NCI-H1930 (cell line): ENCODE measurements at places on chromosomes 7 and 10.

DNA sequence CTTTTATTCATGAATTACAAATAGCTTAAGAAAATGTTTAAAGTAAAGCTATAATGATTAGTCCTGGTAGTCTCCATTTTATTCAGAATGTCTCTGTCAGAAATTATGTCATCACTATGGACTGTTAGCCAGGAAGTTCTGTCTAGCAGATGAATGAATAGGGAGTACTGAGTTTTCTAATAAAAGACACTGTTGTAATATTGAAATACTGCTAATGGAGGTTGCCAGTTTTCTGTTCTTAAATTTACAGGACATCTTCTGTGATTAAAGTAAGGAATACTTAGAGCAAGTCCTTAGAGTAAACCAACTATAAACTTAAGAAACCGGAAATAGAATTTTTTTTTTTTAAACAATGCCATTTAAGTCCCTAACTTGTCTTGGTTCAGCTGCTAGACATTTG, 309.8 kb downstream of the ADK start:
- no peak for DNase-seq

DNA sequence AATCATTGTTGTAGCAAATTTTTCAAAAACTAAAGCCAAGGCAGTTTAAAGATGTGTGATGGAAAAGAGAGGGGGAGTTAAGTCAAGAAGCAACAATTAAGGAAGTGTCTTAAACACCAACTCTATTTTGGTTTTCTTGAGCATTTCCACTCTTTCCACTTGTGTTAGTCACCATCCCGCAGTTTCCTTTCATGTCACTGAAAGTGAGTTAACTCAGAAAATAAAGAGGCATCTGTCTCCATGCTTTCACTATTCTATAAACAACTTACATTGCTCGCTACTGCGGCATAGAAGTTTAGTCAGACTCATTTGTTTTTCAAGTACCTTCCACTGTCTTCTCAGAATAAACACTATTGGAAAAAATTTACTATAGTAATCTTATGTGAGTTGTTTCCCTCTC, 284.9 kb upstream of the SEMA3D start:
- DNase-seq: no peak

GRCh38 chr10:109894516-109894915, 28.8 kb downstream of the XPNPEP1 start:
- no peak for DNase-seq

- no peak for DNase-seq
These were observed 177.0 kb downstream of the TSPAN12 start for GRCh38 chr7:120680985-120681384.

- DNase-seq: no peak
These were observed 10.0 kb upstream of the STK31 start for GRCh38 chr7:23700046-23700445.

DNA sequence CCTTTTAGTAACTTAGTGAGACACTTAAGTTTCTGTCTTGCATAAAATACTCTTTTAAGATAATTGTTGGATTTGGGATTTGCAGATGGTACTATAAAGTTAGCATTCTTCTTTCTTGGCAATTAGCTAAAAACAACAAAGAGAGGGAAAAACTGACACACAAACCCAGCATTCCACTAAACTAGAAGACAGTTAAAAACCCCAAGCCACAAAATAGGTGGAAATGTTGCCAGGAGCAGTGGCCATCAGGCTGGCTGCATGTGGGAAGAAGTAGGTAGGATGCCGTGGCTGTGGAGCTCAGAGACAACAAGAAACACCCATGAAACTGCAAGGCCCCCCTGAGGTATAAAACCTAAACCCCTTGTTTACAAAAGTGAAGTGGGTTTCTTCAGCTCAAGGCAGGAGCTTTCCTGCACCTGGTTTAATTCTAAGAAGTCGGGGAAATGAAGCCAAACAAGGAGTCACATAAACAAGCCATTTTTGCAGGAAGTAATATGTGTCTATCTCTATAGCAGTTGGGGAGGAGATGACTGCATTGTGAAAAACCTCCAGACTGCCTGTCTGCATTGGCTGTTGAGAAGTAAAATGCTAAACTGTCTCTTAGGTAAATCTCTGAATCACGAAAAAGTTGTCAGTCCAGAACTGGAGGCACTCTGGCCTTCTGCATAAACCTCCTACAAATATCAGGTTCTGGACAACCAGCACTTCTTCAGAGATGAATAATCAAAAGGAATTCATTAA, 9.5 kb downstream of the RAB18 start:
- no peak for DNase-seq

DNA sequence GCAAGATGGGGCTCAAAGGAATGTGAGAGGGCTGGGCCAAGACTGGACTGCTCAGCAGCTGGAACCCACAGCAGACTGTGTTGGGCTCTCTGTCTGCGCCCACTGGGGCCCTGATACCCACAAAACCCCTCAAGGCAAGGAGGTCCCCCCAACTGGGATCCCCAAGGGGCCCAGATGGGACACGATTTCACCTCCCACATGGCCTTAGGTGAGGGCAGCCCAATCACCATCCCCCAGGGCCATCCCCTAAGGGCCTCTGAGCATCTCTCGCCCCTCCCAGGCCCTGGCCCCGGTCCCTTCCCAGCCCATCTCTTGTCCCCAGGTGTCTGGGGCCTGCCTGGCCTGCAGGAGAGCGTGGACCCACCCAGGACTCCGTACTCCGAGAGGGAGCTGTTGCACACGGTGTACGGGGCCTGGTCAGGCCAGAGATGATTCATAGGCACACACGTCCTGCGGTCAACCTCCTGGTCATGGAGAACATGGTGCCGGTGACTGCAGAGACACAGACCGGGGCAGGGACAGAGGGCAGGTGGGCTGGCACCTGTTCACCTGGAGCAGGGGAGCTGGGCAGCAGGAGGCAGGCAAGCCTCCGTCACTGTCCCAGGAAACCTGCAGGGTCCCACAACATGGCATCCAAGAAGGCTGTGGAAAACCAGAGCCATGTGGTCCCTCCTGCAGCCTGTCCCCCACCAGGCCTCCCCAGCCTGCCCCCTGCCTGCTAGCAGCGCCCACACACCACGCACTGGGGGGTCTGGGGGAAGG, 21.6 kb downstream of the OGDHL start:
- DNase-seq: no peak

- DNase-seq: no peak
These were observed 186.4 kb downstream of the EBF3 start for GRCh38 chr10:129777687-129778086.

DNA sequence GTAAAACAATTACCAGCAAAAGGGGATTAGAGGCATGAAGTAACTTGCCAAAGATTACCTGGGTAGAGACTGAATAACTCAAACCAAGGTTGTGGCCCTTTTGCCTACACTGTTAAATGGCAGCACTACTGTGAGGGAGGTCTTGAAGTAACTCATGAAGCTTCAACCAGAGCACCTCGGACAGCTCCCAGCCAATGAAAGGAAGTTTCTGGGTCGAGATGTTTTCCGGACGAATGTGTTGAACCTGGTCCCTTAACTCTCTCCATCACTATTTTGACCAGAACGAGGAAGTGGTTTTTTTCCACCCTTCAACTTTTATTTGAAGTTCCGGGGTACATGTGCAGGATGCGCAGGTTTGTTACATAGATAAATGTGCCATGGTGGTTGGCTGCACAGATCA, 133.6 kb upstream of the PRKCQ start:
- no peak for DNase-seq

GRCh38 chr7:80942261-80943041, 23.6 kb upstream of the SEMA3C start:
- DNase-seq: no peak

DNA sequence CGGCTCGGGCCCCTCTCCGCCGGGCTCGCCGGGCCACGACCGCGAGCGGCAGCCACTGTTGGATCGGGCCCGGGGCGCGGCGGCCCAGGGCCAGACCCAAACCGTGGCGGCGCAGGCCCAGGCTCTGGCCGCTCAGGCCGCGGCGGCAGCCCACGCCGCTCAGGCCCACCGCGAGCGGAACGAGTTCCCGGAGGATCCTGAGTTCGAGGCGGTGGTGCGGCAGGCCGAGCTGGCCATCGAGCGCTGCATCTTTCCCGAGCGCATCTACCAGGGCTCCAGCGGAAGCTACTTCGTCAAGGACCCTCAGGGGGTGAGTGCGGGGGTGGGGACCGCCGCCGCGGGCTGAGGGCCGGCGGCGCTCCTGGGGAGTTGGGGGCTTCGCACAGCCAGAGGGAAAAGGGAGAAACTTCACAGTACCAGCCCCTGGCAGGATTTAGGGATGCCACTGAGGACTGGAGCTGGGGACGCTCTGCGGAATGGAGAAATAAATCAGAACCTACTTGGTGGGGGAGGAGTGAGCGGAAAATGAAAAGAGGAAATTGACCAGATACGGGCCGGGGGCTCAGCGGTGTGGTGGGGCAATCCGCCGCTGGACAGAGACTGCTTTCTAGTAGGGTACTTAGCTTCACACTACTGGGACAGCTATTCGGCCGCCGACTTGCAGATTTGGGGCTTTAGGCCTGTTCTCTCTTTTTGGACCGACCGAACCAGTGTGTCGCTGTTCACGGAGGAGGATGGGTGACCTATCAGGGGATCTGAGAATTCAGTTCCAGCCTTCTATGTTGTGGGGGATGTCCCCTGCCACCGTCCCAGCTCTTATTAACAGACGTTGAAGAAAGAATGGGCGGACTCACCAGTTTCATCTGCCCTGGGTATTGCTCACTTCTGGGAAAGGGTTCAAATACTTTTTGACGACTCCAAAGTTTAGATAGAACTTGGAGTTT, 669 bp downstream of the PI4K2A start:
- no peak for DNase-seq

DNA sequence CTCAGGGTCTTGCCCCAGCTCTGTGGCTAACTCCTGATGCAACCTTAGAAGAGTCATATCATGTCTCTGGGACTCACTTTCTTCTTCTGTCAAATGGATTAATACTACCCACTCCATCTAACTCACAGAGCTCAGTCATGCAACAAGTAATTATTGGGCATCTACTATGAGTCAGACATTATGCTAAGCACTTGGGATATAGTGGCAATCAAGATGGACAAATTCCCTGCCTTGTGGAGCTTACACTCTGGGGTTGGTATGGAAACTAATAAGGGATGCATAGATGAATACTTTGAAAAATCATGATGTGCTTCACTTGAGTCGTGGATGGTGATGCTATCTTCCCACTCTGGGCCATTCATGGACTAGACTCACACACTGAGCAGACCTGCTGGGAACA, 88.9 kb downstream of the KCNMA1 start:
- no peak for DNase-seq

DNA sequence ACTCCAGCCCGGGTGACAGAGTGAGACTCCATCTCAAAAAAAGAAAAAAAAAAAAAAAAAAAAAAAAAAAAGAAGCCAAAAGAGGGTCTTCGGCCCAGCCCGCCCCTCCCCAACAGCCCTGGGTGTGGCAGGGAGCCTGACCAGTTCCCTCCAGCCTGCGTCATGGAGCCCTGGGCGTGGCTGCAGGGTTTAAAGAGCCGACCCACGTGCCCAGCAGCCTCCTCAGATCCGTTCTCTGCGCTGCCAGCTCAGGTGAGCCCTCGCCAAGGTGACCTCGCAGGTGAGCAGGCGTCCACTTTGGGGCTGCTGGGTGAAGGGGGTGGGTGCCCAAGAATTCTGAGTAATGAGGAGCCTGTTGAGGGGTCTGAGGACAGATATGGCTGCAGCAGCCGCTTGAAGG, at the start of gene FXYD4:
TSS of gene FXYD4 (plus strand) at position 219 of the 400 bp plus-strand sequence. CDS start 2,111 bp downstream, outside the sequence.
- no peak for DNase-seq

DNA sequence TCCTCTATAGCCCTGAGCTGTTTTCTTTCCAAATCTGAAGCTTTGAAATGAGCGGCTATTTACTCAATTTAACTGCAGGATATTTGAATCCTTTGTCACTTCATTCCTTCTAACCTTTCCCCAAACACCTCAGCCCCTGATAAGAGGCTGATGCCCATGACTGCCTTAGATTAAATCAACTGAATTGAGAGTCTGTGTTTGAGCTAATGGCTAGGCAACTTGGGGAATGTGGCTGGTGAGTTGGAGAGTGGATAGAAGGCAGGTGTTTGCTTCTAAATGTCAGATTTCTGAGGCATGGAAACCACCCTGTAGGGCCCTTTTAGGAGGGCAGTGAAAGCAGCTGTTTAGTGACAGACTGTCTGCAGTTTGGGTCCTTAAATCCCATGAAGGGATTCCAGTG, 759.9 kb downstream of the LRMDA start:
- no peak for DNase-seq

GRCh38 chr10:130300608-130301020, 164.4 kb downstream of the GLRX3 start:
- DNase-seq: no peak

- DNase-seq: no peak
These were observed 158.4 kb downstream of the COBL start for GRCh38 chr7:51158211-51158610.

GRCh38 chr7:126570845-126571244, 681.9 kb downstream of the GRM8 start:
- DNase-seq: no peak

GRCh38 chr7:40297741-40298311, 163.0 kb downstream of the SUGCT start:
- no peak for DNase-seq

DNA sequence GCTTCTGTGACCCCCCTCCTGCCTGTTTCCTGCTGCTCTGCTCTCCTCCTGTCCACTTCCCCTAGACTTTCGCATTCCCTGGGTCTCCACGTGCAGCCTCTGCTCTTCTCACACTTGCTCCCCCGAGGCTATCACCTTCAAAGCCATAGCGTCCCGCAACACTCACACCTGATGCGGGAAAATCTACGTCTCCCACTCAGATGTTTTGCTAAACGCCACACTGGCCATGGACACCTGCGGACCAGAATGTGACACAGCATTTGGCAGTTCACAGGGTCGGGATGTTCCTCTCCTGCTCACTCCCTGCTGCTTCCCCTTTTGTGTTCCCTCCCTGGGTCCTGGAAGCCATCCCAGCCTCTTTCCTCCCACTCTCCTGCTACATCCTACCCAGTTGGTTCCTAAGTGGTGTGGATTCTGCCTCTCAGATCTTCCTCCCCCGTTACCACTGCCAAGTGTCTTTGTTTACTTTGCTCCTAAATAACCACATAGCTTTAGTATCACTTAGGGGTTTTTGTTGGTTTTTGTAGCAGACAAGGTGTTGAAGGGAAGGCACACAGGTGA, 33.7 kb upstream of the RBM33 start:
- no peak for DNase-seq

- no peak for DNase-seq
These were observed 676.4 kb upstream of the NRP1 start for GRCh38 chr10:34010891-34011290.

- peak; percentile 45 for DNase-seq
These were observed 757.0 kb upstream of the GALNT17 start for GRCh38 chr7:70374772-70375533.

DNA sequence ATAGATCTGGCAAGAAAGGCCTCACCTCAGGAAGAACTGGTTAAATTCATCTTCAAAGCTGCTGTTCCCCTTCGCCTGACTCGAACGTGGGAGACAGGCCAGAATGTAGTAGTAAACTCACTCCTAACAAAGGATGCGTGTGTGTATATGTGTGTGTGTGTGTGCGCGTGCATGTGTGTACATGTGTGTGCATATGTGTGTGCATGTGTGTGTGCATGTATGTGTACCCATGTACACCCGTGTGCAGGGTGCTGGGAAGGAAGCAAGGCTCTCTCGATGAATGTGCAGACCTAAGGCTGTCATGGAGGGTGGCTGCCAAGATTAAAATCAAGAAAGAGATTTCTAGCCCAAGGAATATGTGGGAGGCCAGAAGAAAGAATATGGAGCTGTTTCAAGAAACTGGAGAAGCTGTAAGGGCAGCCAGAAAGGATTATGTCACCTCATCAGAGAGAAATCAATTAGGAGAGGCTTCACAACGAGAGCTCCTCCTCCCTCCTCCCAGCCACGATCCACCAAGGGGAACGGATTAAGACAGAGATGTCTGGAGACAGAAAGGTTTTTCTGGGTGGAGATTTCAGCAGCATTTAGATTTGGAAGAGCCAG, 34.0 kb upstream of the LBX1 start:
- DNase-seq: no peak

GRCh38 chr10:21929070-21929469, 74.5 kb downstream of the DNAJC1 start:
- DNase-seq: no peak

GRCh38 chr7:106260136-106260561, 24.6 kb downstream of the NAMPT start:
- DNase-seq: no peak
